SK-N-DZ (cell line): ENCODE measurements at places on chromosomes 11 and 22.

GRCh38 chr22:32204040-32204855, 625 bp downstream of the RFPL2 start:
- DNase-seq, result no peak

DNA sequence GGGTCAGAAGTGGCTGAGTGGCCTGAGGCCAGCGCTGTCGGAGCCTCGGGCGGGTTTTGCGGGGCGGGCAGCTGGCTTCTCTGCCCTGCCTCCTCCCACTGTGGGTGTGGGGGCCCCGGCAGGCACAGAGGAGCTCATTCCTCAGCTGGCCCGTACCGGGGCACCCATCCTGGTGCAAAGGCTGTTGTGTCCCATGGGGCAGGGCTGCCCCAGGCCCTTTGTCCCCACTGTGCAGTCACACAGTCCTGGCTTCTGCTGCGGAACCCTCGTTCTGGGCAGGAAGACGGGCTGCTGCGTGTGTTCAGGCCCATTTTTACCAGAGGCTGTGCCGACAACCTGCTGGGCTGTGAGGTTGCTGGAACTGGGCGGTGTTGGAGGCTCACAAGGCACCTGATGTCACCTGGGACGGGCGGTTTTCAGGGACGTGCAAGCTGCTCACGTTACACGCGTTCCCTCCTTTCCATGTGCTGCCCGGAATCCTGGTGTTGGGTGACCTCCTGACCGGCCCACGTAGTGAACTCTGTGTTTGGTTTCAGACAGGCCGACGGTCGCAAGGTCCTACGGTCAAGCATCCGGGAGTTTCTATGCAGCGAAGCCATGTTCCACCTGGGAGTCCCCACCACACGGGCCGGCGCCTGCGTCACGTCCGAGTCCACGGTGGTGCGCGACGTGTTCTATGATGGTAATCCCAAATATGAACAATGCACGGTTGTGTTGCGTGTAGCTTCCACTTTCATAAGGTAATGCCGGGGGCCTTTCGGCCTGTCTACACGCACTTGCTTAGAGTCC, 5.2 kb downstream of the SELENOO start:
- no peak for DNase-seq

DNA sequence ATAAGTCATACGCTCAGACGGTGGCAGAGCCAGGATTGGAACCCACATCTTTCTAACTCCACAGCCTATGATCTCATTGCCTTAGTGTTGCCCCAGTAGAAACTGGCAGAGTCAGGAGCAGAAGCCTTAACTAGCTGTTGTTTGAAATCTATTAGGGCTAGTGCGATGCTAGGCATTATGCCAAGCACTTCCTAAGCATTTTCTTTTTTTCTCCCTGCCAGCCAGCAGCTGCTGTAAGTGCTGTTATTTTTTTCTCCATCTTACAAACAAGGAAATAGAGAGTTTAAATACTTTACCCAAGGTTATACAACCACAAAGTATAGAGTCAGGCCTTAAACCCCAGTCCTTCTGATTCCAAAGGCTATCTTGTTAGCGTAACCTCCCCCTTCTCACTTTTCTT, 161.0 kb upstream of the SORL1-AS1 start:
- DNase-seq, result no peak

- no peak for DNase-seq
Observed at GRCh38 chr11:120398132-120398531, 61.9 kb downstream of the ARHGEF12 start.

DNA sequence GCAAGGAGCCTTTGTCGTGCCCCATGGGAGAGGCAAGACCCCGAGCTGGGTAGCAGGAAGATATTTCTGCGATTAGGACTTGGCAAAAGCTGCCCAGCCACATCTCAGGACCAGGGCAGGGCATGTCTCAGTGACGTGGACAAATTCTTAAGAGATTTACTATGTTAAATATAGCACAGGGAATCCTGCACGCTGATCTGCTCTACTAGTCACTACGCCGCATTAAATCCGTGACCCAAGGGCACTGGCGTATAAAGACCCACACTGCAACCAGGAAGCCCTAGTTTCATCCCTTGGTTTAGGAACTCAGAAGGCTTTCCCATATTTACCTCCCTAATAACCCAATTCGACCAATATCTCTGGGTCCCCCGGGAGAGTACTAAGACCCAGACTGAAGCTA, 35.1 kb downstream of the AP1B1 start:
- DNase-seq, result no peak

GRCh38 chr11:38315151-38315550, 1717.1 kb upstream of the RAG2 start:
- DNase-seq, result no peak

DNA sequence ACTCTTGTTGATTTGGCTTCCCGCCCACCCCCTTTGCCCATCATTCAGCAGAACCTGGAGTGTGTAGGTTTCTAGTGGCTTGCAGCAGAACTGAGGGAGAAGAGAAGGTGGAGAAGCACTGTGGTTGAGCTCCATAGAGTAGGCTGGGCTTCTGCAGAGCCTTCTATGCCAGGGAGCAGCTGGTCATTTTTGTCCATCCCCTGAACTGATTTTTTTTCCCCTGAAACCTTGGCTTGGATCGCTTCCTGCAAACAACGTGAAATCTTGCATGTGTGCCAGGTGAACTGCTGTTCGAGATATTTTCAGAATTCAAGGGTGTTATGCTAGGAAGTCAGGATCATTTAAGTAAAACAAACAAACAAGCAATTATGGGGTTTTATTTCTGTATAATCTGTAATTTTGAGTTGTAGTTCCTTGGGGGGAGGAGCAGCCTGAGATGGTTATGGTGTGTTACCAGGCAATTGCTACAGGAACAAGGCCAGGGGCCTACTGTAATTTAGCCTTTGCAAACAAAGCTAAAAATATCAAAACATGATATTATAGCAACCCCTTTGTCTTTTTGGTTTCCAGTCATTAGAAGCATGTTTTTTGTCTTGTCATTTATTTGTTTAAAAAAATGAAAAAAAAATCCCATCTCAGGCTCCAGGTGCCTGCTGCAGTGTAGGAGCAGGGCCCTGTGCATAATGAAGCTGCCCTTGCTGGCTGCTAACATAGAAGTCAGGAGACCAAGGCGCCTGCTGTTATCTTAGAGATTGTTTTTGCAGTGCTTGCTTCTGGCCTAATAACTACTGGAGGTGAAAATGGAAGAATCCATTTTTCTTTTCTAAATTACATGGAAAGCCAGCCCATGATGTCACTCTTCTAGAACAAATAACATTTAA, 152.4 kb upstream of the TTC12 start:
- DNase-seq, result no peak

DNA sequence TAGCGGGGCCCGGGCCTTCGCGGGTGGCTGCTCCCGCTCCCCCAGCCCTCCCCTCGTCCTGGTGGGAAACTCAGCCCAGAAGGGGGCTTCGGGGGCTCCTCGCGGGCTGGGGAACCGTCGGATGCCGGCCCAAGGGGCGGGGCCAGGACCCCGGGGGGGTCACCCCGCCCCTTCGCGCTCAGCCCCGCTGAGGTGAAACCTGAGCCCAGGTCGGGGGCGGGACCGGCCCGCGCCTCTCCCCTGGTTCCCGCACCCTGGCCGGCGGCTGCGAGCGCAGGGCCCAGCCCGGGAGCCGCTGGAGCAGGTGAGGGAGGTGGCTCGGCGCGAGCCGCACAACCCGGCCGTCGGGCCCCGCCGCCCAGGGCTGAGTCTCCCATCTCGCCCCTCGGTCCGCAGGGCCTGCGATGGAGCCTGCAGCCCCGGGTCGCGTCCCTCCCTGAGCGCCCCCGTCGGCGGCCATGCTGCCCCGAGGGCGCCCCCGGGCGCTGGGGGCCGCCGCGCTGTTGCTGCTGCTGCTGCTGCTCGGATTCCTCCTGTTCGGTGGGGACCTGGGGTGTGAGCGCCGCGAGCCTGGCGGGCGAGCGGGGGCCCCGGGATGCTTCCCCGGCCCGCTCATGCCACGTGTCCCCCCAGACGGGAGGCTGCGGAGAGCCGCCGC, at the start of gene LARGE2:
LARGE2 (plus strand) TSS at position 232 of the 658 bp plus-strand sequence; CDS start at position 459, 227 bp downstream.
- no peak for DNase-seq

DNA sequence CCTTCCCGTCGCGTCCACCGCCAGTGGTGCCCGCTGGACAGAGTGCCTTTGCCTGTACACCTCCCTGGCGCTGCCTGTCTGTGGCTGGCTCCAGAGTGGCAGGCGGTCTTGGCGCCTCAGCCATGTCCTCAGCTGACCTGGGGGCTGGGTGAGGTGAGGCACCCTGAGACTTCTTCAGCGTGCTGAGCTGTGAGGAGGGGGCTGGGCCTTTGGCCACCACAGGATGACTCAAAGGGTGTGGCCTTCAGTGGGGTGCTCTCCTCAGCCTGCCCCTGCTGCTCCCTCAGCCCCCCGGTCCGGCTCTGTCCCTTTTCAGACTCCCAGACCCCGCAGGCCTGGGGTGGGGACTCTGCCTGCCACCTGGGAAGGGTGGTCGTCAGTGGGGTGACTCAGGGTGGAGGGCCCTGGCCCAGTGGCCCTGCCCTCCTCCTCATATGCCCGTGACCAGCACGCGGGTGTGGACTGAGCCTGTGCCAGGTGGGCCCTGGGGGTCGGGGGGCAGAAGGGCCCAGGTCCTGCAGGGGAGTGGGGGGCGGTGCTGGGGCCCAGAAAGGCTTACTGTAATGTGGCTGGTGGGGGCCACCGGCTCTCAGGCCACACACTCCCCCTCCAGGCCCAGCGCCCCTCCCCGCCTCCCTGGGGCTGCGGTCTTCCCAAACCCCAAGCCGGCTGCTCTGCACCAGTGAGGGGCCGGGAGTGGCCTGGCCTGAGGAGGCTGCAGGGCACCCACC, 15.9 kb downstream of the CRELD2 start:
- no peak for DNase-seq

DNA sequence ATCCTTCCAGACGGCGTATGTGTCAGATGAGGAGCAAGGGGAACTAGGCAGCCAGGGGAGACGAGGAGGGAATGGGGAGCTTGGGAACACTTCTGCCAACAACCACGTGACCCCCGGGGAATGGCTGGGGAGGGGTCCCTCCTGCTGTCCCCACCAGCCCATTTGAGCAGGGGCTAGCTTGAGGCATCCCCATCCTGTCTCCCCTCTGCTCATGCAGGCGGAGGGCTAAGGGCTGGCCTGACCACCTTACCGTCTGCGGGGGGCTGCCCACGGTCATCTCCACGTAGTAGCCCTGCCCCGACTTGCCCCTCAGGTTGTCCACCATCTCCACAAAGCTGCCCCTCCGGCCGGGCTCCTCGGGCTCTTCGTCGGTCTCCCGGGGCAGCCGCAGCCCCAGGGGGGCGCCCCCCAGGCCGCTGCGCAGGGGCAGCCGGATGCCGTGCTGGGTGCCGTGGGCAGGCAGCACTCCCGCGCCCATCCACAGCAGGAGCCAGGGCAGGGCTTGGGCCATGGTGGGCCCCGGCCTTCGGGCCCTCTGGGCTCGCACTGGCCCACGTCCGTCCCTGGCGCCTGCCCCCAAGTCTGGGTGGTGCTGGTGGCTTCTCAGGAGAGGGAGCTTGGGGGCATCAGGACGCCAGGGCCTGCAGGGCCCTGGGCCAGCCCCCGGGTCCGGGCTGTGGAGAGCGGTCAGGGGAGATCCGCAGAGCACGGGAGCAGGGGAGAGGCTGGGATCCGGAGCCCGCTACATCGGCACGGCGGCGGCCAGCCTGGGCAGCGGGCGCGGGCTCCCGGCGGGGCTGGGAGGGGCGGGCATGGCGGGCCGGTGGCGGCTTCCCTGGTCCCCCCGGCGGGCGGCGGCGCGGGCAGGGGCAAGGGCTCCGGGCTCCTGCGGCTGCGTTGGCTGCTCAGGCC, 515 bp downstream of the BACE1 start:
- DNase-seq, result no peak

GRCh38 chr22:31680861-31681341, 18.9 kb upstream of the PISD start:
- DNase-seq, result no peak

GRCh38 chr22:29202212-29203192, 3.2 kb upstream of the EMID1 start:
- peak; percentile 44 for DNase-seq

DNA sequence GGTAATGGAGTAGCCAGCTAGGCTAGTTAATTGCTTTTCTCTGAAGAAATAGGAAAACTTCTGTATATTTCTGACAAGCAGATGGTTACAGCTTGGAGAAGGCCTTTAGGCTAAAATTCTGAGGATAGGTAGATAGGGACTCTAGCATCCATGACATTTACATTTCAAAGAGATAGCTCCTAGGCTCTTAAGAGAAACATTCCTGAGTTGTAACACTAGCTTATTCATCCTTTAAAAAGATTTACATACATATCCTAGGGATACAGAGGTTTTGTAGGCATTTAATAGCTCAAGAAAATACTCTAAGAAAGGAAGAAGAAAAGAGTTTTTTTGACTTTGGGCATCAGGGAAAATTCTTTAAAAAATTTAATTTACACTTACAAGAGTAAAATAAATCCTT, 130.9 kb upstream of the CCDC179 start:
- no peak for DNase-seq

DNA sequence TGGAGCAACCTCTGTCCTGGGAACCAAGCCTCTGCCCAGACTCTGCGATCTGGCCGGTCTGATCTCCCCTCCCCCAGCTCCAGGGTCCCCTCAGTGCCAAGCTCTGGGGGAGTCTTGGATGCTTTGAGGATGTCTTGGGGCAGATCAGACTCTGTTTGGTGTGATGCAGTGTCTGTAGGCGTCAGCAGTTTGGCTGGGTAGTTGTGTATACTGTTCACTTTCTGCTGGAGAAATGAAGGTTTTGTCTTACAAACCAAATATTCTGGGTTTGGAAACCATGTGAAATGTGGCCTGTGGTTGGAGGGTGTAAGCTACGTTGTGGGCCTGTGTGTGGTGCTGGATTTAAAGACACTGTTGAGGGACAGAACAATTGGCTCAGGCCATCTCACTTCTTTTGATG, 4.6 kb downstream of the INSC start:
- DNase-seq, result no peak

GRCh38 chr22:36940676-36941075, 27.2 kb downstream of the CSF2RB start:
- no peak for DNase-seq

DNA sequence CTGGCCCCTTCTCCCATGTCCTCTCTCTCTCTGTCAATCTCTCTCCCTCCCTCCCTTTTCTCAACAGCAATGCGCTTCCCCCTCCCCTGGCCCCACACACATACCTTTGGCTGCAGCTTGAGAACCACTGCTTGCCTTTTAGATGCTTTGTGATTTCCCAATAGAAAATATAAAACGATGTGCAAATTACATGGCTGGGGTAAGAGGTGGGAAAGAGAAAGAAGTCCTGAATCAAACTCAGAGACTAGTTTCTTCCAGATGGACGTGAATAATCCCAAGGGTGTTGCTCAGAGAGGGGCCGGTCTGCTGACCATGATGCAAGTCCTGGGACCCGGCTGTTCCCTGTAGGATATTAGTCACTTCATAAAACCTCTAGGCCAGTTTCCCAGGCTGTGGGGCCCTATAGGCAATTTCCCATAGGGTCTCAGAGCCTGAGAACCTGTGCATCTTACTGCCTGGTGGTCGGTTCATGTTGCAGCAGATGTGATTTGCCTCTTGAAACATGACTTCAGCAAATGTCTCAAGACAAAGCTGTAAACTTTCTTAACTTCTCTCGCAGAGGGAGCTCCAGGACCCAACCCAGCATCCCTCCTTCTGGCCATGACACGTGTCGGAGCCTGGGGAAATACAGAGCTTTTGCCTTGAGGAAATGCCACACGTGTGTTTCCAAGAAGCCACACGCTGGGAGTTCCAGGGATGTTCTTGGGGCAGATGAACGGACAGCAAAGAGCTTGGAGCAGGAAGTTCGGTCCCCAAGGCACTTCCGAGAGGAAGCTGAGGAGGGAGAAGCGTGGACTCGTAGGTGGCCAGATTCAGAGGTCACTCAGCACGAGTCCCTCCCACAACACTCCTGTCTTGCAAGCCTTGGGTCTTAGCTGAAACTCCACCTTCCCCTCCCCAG, 34.5 kb upstream of the ETS1 start:
- DNase-seq, result no peak
